ENCODE measurements at places on chromosomes 5 and 9. TPM values are rescaled to one million over a fixed set of nuclear protein-coding genes. Genes with fewer than 3 reads are reported as not detected.

MRPS30 gene
- total RNA-seq: 55.7 TPM

IFNA2 gene
- total RNA-seq: not detected

PLPPR1 gene
- not detected for total RNA-seq

FAXDC2 gene
- total RNA-seq: 4.3 TPM

FLT4 gene
- total RNA-seq: 0.33 TPM

ZNF367 gene
- 2.7 TPM for total RNA-seq

ACER2 gene
- total RNA-seq: 4.3 TPM

SIL1 gene
- total RNA-seq: 120 TPM

MCC gene
- 33.4 TPM for total RNA-seq

CCNH gene
- 49.8 TPM for total RNA-seq

PCDHA10 gene
- 0.50 TPM for total RNA-seq

SPATA31C1 gene
- not detected for total RNA-seq

C1QTNF3 gene
- 1.7 TPM for total RNA-seq

IL3 gene
- not detected for total RNA-seq

MAN1B1 gene
- total RNA-seq: 153 TPM

SEMA5A gene
- 86.2 TPM for total RNA-seq

FAM221B gene
- not detected for total RNA-seq

SLC34A1 gene
- total RNA-seq: not detected

PCDHGA11 gene
- 20.6 TPM for total RNA-seq

TTLL11 gene
- 4.6 TPM for total RNA-seq

ACOT12 gene
- 1.1 TPM for total RNA-seq

PCDHA11 gene
- total RNA-seq: 0.23 TPM

HCN1 gene
- total RNA-seq: 0.03 TPM

ATOX1 gene
- 51.4 TPM for total RNA-seq

NFIB gene
- 39.1 TPM for total RNA-seq

SOWAHA gene
- total RNA-seq: under 0.01 TPM

S1PR3 gene
- 9.9 TPM for total RNA-seq

KCNN2 gene
- total RNA-seq: 0.17 TPM

WNT8A gene
- total RNA-seq: not detected

IFNK gene
- not detected for total RNA-seq

PLCXD3 gene
- total RNA-seq: 1.7 TPM

NR2F1 gene
- 10.2 TPM for total RNA-seq

ST8SIA4 gene
- total RNA-seq: 0.30 TPM

PCDHGA2 gene
- 2.8 TPM for total RNA-seq

SPINK6 gene
- total RNA-seq: not detected

RORB gene
- total RNA-seq: 0.50 TPM

PCDHB8 gene
- 0.26 TPM for total RNA-seq

GOLPH3 gene
- 81.4 TPM for total RNA-seq

FGF18 gene
- total RNA-seq: not detected

PRXL2C gene
- 13.1 TPM for total RNA-seq

Measured in smooth muscle cell of the pulmonary artery (primary cell).